ENCODE measurements at places on chromosomes 5 and 9.
A peak's percentile ranks its signal among the peaks of the same experiment; 100 is the strongest.

GRCh38 chr9:110148891-110149290, 59.1 kb downstream of the C9orf152 start:
- DNase-seq: no peak

GRCh38 chr5:159581502-159582249, 251.4 kb upstream of the IL12B start:
- no peak for DNase-seq

DNA sequence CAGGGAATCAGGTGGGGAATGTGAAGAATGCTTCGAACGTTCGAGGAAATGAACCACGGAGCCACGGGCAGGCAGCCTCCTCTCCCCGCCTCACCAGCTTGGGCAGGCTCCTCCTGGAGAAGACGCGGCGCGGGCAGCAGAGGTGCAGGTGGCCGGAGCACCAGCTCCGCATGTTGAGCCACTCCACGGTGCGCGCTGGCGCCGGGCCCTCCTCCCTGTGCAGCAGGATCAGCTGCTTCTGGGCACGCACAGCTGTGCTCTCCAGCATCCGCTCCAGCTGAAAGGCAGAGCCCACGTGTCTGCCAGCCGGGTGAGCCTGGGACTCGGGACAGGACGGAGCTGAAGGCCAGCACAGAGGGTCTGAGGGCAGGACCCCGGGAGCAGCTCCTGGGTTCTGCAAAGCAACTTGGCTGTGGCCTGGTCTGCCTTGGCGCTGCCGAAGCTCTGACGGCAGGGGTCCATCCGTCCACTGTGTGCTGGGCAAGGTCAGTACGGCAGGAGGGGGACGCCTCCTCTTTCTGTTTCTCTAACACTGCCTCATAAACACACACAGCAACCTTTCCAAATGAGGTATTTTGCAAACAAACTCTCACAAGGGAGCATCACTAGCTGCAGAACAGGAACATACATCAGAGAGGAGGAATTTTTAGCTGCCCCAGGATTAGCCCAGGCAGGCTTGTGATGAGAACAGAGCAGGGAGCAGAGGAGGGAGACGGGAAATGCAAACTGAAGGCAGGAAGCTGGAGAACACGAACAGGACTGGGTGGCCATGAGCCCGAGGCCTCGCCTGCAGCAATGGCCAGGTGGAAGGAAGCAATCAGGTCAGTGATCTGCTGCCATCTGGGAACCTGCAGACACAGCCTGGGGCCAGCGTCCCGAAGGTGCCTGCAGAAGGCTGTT, 20.1 kb upstream of the NSMF start:
- DNase-seq: no peak

DNA sequence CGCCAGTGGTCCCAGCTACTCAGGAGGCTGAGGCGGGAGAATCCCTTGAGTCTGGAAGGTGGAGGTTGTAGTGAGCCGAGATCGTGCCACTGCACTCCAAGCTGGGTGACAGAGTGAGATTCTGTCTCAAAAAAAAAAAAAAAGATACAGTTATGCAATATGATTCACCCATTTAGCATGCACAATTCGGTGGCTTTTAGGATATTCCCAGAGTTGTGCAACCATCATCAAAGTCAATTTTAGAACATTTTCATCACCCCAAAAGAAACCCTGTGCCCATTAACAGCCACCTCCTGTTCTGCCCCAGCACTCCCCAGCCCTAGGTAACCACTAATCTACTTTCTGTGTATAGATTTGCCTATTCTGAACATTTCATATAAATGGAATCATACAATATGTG, 4.3 kb upstream of the DHFR start:
- no peak for DNase-seq

DNA sequence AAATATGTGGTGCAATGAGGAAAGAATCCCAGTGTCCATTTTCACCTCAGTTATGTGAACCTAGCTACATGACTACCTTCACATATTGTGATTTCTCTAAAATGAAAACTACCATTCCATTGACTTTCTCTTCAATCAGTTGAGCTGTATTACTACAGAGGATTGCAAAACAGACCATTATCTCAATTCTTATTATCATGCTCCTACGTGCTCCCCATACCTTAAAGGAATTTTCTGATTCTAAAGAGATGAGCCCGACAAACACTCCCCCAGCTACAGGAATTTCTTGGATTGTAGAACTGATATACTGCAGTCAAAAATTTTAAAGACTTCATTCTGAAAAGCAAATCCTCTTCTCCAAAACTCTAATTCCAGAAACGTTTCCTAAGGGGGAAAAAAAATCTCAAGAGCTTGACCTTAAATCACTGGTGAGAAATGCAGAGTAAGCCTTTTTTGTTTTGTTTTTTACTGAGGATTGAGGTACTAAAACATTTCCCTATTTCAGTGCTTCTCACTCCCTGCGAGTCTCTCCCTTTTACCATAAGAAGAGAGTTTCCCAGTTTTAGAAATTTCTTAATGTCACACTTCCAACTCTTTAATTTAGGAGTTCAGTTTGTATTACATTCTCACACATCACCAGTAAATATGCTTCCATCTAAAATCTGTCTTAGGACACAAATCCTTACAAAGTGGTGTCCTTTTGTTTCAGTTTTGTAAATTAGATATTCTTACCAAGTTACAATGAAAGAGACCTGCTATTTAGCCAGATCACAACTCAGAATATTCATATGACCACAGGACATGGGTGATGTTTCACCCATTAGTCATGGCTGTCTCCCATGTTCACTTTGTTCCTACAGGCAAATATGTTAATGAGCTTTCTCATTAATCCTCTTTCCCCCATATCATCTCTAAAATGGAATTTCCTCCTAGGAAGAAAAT, 203.8 kb downstream of the TSSK1B start:
- no peak for DNase-seq

DNA sequence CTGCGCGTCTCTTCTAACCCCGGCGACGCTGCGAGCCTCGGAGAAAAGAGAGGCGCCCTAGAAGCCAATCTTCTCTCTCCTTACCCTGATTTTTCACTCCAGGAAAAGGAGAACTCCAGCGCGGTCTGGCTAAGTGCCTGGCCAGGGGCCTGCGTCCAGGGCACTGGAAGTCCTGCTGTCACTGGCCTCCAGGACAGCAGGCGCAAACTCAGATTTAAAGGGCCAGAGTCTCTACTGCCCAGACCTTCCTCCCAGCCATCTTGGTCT, 553 bp upstream of the FOXB2 start:
- DNase-seq: no peak

GRCh38 chr9:25994605-25995004, 316.4 kb upstream of the TUSC1 start:
- DNase-seq: no peak

GRCh38 chr9:114938687-114939575, 8.5 kb upstream of the TNFSF8 start:
- DNase-seq: no peak

GRCh38 chr5:59720063-59720462, 173.5 kb downstream of the PDE4D start:
- no peak for DNase-seq

- DNase-seq: no peak
Measured at GRCh38 chr9:35660966-35661415, 2.9 kb downstream of the CCDC107 start.

- no peak for DNase-seq
Measured at GRCh38 chr5:57711471-57711870, 228.9 kb upstream of the ACTBL2 start.

DNA sequence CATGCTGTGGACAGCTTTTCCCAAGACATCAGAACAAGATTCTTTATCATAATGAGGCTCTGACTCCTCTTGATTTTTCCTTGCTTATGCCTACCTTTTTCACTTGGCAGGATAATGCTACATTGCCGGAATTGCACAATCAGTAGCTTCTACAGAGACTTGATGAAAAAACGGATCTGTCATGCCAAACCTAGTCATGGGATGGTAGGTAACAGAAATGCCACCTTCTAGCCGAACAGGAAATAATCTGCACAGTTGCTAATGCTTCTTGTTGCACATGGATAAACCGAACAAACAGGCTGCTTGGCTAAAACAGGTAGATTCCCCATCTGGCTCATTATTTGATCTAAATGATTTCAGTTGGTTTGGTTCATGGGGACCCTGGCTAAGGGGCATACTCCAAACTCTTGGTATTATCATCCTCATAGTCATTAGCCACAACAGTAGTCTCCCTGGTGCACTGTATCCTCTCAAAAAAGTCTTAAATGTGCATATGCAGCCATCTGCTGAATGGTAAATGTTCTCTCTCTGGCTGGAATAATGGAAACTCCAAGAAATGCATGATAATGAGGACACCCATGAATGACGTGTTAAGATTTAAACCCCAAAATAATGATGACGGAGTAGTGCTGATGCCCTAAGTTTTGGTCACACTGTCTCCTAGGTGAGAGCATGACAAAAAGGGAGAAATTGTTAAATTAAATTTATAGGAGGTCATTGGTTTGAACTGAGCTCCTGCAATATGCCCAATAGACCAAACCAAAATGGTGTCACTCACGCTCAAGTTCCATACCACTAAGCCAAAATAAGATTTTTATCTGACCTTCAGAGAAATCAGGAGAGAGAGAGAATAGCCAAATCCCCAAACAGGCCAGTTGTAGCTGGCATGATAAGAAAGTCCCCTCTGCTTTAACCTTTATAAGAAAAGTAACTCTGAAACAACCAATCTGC, 47.0 kb downstream of the RAPGEF1 start:
- no peak for DNase-seq

- no peak for DNase-seq
Measured at GRCh38 chr5:9297134-9297533, 248.7 kb downstream of the SEMA5A start.

DNA sequence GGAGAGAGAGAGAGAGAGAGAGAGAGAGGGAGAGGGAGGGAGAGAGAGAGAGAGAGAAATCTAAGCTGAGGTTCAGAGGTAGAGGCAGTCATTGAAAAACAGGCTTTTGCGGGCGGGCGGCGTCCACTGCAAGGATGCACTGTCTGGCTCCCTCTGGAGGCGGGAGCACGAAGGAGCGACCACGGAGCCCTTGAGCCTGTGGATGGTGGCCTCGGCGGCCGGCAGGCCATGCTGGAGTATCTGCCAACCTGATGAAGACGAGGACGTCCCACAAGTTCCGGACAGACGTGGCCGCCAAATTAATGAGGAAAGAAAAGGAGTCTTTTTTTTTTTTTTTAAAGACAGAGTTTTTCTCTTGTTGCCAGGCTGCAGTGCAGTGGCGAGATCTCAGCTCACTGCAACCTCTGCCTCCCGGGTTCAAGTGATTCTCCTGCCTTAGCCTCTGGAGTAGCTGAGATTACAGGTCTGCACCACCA, 2.2 kb upstream of the CCDC125 start:
- peak; percentile 64 for DNase-seq

GRCh38 chr5:172683645-172684471, 42.8 kb downstream of the NEURL1B start:
- DNase-seq: peak; percentile 52

GRCh38 chr9:71830153-71830552, 61.8 kb upstream of the CEMIP2 start:
- DNase-seq: no peak

GRCh38 chr9:32782476-32783167, 718 bp upstream of the TMEM215 start:
- DNase-seq: no peak

- DNase-seq: no peak
Measured at GRCh38 chr5:87015901-87016300, 251.8 kb upstream of the RASA1 start.

DNA sequence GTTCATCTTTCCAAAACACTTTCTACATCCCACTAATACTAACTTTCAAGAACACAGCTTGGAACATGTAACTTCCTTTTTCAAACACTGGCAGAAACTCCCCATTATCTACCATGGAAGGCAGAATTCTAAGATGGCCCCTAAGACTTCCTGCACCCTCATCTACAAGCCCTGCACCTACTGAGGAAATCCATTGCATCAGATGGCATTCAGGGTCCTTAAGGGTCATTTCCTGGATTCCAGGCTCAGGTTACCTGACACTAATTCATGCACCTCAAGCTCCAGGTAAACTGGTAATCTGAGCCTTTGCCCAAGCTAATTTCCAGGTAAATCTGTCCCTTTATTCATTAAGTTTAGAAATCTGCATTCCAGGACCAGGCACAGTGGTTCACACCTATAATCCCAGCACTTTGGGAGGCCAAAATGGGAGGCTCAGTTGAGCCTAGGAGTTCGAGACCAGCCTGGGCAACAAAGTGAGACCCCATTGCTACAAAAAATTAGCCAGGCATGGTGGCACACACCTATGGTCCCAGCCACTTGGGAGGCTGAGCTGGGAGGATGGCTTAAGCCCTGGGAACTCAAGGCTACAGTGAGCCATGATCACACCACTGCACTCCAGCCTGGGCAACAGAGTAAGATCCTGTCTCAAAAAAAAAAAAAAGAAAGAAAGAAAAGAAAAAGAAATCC, 91.6 kb downstream of the NFIB start:
- DNase-seq: no peak

DNA sequence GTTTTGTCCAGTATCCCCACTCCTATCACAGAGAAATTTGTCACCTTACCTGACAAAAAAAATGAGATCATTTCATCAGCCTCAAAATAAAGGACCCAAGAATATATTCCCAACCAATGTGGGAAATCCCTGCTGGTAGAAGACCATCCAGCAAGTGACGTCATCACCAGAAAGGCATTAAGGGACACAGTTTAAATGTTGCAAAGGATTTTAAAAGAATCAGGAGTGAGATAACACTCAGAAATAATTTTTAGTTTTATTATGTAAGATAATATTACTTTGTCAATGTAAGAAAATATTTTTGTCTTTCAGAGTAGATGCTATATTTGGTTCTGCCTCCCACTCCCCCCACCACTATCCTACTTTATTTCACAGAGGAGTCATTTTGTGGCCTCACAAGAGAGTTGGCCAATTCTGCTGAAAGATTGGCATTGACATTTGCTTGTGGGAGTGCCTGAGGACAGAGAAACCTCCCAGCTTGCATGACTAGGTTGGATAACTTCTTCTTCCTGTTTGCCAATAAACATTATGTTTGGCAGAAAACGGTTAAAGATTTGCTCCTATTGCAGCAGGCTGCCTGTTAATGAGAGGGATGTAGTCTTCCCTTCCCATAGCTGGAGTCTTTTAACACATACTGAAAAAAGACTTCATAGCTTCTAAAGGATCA, 288.6 kb upstream of the DAB2 start:
- DNase-seq: no peak

DNA sequence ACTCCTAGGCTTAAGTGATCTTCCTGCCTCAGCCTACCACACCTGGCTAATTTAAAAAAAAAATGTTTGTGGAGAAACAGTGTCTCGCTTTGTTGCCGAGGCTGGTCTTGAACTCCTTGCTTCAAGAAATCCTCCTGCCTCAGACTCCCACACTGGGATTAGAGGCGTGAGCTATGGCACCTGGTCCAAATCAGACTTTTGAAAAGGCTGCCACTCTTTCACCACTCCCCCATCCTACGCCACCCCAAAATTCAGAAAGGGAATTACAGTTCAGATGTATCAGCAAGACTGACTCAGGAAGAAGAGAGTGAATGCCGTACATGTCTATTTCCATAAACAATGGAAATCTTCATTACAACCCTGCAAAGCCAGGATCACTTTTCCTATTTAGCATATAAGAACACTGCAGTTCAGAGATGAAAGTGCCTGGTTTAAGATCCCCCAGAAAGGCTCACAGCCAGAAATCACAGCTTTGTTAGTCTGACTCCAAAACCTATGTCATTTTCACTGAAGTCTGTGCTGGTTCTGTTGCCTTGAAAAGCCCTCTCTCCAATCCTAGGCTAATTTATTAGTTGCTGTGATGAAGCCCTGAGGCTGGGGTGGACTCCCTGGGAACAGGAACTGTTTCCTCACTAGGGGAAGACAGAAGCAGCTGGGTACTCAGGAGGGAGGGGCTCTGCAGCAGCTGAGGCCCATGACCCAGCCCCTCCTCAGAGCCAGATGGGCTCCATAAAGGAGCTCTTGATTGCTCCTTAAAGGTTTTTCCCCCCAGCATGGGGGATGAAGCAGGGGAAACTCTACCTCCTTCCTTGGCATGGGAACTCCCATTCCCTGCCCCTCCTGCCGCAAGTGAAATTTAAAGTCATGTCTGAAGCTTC, 3.1 kb downstream of the FBLL1 start:
- no peak for DNase-seq

GRCh38 chr5:110612794-110613247, 113.7 kb downstream of the TMEM232 start:
- no peak for DNase-seq
